ENCODE measurements at places on chromosomes 5 and 9.

GRCh38 chr5:139982975-139983240 lies 60.2 kb downstream of the NRG2 start:
- DNase-seq: no peak

DNA sequence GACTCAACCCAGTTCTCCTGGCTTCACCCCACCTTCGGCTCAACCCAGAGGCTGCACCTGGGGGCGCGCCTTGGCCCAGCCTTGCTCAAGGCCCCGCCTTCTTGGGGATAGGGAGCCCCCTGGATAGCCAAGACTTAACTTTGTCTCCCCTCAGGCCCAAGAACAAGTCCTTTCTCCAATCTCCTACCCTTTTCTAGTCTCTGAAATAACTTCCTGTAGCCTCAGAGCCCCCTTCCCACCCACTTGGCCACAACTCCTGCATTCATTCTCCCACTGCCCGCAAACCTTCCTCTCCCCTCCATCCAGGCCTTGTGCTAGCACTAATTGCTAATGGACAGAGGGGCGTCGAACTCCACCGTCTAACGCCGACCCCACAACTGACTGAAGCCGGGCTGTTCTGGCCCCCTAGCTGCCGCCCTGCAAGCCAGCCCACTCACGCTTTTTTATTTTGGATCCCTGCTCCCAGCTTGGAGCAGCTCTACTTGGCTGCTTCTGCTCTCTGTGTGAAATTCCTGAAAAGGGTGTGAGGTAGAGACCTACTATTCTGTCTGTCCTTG lies 579 bp upstream of the ASTN2 start:
- no peak for DNase-seq

DNA sequence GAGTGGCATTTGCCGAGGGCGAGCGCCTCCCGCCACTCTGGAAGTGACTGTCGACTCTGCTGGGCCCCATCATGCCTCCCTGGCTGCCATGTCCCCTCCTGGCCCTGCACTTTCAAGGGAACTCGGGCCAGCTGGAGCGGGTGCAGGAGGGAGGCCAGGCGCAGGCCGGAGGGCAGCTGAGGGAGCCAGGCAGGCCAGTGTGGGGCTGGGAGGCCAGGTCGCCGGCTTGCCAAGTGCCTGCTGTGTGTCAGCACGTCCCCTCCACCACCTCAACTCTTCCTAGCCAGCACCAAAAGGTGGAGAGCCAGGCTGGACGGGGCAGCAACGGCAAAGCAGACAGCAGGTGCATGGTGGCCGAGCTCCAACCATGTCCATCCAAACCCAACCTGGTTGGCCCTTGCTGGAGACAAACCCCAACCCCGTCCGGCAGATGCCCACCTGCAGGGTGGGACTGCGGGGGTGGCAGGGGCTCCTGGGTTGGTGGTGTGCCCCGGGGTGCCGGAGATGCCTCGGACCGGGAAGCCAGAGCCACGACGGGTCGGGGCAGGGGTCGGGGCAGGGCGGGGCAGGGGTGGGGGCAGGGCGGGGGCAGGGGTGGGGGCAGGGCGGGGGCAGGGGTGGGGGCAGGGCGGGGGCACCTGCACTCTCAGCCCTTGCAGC lies 36.5 kb upstream of the EGFL7 start:
- DNase-seq: no peak

- DNase-seq: no peak
Measured at GRCh38 chr5:29238115-29238514, 1955.4 kb upstream of the CDH6 start.

GRCh38 chr5:23703940-23704855 lies 196.8 kb downstream of the PRDM9 start:
- no peak for DNase-seq

- DNase-seq: no peak
Measured at GRCh38 chr5:96031180-96031579, 69.5 kb upstream of the ELL2 start.

GRCh38 chr5:73451224-73452130 lies 2.9 kb upstream of the FOXD1 start:
- peak; percentile 54 for DNase-seq

GRCh38 chr9:131642496-131643083 lies 97.3 kb downstream of the PRRT1B start:
- no peak for DNase-seq

DNA sequence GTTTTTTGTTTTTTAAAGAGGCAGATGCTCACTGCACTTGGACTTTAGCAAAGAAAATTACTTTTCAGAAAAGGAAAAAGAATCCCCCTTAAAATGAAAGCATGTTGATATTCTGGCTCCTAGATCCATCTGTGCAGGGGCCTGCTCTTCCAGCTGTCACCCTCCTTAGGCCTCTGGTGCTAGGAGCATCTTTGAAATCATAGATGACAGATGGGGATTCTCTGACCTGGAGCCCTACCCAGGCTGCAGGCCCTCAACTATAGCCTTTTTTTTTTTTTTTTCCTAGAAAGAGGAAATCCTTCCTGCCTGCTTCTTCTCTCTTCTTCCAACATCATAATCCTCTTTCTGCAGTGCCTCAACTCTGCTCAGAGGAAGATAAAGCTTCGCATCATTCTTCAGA lies 16.3 kb upstream of the DCP2 start:
- DNase-seq: no peak

- no peak for DNase-seq
Measured at GRCh38 chr5:112228667-112229066, 190.4 kb downstream of the EPB41L4A start.

- DNase-seq: no peak
Measured at GRCh38 chr9:72156586-72156985, 7.3 kb downstream of the GDA start.
